ENCODE measurements at places on chromosomes 1 and 21.

DNA sequence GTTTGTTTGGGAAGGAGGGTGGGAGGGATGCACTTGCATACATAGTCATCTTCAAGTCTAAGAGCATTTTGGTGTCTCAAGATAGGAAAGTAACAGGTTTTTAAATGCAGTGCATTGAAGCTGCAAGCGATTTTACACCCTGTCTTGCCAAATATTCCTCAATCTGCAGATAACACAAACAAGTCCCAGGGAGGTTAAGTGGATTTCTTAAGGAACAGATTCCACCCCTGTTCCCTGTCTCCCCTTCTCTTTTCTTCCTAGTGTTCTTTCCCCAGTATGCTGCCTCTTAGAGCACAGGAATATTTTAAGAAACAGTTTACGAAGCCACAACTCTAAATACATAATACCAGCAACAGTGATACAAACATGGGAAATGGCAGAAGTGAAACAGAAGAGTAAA lies 389.9 kb downstream of the PLPP3 start:
- no peak for DNase-seq

GRCh38 chr1:221373795-221374194 lies 368.1 kb downstream of the DUSP10 start:
- DNase-seq, result no peak

GRCh38 chr1:211017075-211017718 lies 116.8 kb downstream of the KCNH1 start:
- DNase-seq, result no peak

DNA sequence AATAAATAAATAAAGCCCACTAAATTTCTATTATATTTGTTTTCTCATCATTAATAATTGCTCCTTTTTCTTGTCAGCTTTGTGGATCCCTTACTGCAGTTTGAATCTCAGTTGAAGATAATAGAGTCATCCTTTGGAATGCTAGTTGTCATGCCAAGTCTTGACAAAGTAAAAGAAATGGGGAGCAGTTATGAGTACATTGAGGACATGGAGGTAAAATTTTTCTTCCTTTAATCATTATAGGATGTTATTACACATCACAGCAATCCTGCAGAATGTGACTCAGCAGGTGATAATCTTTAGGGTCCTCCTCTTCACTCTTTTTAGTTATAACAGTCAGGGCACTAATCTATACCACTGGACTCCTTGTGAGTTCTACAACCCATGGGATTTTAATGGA lies 24.1 kb downstream of the MROH9 start:
- no peak for DNase-seq

Measured in putamen (tissue), 1 donor.